ENCODE measurements at places on chromosomes 4 and X.

DNA sequence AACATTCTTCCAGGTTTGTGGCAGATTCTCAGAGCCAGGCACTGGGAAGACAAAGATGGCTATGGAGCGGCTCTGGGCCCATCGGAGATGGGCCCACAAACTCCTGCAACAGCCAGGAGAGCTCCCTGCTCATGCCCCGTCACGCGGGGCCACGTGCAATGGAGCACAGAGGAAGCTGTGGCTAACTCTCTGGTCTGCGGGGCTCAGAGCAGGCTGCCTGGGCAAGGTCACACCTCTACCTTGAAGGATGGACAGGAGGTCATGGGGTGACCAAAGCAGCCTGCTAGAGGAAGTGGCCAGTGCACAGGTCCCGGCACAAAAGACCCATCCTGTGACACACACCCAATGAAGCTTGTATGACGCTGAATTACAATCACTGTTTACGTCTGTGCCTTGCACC is 45.2 kb downstream of the C4orf50 start:
- DNase-seq, result no peak

GRCh38 chr4:181951265-181951664 is 291.9 kb upstream of the TENM3 start:
- no peak for DNase-seq

DNA sequence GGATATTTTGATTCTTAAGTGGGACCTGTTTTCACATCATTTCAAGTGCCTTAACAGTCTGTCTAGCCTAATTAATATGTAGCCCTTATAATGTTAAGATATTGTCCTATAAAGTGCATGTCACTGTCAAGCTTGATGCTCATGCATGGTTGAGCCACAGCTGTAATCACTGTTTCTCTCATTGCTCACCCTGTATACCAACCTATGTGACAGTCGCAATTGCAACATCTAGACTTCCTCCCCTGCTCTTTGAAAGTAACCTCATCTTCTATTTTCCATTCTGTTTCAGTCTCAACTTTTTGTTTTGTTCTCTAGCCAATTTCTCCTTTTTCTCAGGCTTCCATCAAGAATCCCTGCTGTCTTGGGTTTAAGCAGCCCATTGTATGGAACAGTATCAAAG is 24.4 kb upstream of the MSL3 start:
- no peak for DNase-seq

- no peak for DNase-seq
Observed at GRCh38 chr4:26086621-26087441, 172.8 kb downstream of the SMIM20 start.

- DNase-seq, result no peak
Observed at GRCh38 chr4:26199596-26199995, 121.2 kb upstream of the RBPJ start.

DNA sequence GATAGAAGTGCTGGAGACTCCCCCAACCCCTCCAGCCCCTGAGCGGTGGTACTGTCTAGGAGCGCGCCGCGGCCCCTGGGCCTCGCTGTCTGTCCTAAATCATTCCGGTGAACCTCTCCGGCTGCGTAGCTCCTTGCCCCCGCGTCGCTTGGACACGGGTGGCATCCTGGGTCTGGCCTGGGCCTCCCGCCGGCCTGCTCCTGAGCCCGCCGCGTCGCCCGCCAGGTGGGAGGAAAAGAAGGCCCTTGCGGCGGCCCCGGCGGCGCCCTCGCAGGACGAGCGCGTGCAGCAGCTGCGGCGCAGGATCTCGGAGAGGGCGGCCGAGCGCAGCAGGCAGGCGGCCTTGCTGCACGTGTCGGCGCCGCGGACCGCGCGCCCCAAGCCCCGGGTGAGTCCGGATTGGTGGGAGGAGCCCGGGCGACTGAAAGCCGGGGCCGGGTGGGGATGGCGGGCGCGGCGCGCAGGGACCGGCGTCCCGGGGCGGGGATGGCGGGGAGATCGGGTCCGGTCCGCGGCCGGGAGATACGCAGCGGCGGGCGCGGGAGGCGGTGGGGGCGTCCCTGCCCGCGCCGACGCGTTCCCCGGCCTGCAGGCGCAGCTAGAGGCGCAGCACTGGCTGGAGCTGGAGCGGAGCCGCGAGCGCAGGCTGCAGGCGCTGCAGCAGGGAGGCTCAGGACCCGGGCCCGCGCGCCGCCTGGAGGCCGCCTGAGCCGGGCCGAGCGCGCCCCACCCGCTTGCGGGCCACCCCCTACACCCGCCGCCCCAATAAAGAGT is 6.5 kb upstream of the RNF4 start:
- peak; percentile 61 for DNase-seq

DNA sequence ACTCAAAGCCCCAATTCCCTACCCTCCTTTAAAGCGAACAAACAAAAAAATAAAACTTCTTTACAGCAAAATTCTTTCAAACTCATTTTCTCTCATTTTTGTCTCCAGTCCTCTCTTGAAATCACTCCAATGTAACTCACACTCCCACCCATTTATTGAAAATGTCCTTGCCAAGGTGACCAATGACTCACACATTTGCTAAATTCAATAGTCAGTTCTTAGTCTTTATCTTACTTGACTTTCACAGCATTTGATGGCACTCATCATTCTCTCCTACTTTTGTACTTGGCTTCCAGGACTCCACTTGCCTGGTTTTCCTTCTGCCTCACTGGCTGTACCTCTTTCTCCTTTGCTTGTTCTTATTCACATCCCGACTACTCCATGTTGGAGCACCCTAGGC is 19.9 kb downstream of the CC2D2A start:
- no peak for DNase-seq

DNA sequence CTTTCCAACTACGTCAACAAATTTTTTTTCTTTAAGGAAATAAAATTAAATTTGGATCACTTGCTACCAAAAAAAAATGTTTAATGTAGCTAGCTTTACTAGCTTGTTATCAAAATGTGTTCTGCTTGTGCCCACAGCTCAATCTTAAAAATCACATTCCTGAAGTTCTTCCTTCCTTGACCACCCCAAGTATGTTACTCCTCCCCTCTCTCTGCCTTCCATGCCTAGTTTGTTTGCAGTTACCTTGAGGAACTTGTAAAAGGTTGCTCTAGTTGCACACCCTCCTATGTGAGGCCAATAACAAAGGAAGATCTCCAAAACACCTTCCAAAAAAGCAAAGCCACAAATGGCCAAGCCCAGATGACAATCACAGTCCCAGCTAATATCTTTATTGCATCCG is 19.6 kb upstream of the TMEM184C start:
- DNase-seq, result no peak
